ENCODE measurements at places on chromosomes 2 and 18.

- DNase-seq: no peak
- H3K27ac ChIP-seq: no peak overlapping the region
- no peaks in the 10 kb centered on the region for H3K27me3 ChIP-seq
Measured at GRCh38 chr2:25491966-25492532, 150.3 kb upstream of the DNMT3A start.

- H3K27me3 ChIP-seq: no peaks in the 10 kb centered on the region
- no peak overlapping the region for H3K4me3 ChIP-seq
- no peaks in the 10 kb centered on the region for H3K36me3 ChIP-seq
- peak overlapping the region; percentile 16 for H3K27ac ChIP-seq
- DNase-seq: no peak
- H3K4me1 ChIP-seq: peaks cover 6% of the 10 kb centered on the region
Measured at GRCh38 chr18:35190948-35191697, 49.7 kb upstream of the ZNF397 start.

GRCh38 chr2:65016789-65017188 lies 27.6 kb downstream of the SLC1A4 start:
- no peak overlapping the region for H3K27ac ChIP-seq
- H3K4me1 ChIP-seq: peaks cover 32% of the 10 kb centered on the region
- no peak overlapping the region for H3K4me3 ChIP-seq

DNA sequence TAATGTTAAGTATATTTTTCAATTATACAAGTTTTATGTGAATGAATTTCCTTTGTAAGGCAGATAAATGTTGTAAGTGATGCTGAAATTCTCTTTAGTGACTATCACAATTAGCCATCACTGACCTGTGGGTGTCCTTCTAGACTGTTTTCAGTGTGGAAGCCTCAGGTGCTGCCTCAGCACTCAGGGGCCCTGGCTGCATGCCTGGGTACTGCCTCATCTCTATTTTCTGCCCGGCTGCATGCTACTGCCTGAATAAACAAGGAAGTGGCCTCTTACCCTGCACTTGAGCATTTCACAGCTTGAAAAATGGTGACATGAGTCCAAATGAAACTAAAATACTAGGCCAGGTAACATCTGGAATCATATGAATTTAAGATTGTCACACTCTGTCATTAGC lies 787.6 kb upstream of the SALL3 start:
- no peaks in the 10 kb centered on the region for H3K27me3 ChIP-seq
- H3K4me1 ChIP-seq: no peaks in the 10 kb centered on the region
- no peak for DNase-seq
- no peaks in the 10 kb centered on the region for H3K36me3 ChIP-seq

DNA sequence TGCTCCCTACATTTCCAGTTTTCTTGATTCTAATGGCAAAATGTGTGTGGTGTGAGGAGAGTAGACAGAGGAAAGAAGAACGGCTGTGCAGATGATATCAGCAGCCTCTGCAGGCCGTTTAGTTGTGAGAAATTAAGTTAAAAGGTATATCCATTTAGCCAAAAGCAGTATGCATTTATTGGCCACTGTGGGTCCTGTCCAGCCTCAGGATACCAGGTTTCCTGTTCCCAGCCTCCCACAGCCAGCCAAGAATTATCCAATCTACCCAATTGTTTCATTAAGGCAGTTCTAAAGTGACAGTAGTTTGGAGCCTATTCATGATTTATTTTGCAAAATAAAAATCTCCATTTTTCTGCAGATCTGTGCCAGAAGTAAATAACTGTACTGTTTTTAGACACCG lies 107.5 kb downstream of the TMEM18 start:
- H3K36me3 ChIP-seq: peaks cover 1% of the 10 kb centered on the region
- no peak for DNase-seq
- no peak overlapping the region for H3K4me3 ChIP-seq
- H3K4me1 ChIP-seq: no peaks in the 10 kb centered on the region
- H3K27me3 ChIP-seq: peaks cover 22% of the 10 kb centered on the region
- no peak overlapping the region for H3K27ac ChIP-seq

DNA sequence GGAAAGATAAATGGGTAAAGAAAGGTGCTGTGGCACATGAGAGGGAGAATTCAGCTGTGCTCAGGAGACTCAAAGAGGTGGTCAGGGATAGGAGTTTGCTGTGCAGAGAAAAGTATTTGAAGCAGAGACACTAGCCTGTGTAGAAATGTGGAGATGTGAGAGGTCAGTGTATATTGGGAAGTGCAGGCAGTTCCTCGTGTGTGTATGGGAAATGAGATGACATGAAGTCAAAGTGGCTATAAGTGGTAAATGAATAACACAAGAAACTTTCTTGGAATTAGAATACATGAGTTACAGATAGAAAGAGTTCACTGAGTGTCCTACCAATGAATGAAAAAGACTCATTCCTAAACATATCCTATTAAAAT lies 11.6 kb downstream of the MAP3K20 start:
- no peak overlapping the region for H3K27ac ChIP-seq
- peaks cover 7% of the 10 kb centered on the region for H3K36me3 ChIP-seq
- H3K27me3 ChIP-seq: no peaks in the 10 kb centered on the region
- peaks cover 1% of the 10 kb centered on the region for H3K4me1 ChIP-seq
- H3K4me3 ChIP-seq: no peak overlapping the region

- H3K36me3 ChIP-seq: peaks cover 7% of the 10 kb centered on the region
- H3K4me1 ChIP-seq: peaks cover 26% of the 10 kb centered on the region
- H3K27ac ChIP-seq: no peak overlapping the region
- H3K27me3 ChIP-seq: no peaks in the 10 kb centered on the region
- no peak for DNase-seq
Measured at GRCh38 chr2:175152242-175152641, 15.8 kb downstream of the ATF2 start.

GRCh38 chr2:162732946-162733698 lies 105.4 kb downstream of the KCNH7 start:
- no peak overlapping the region for H3K4me3 ChIP-seq
- H3K27ac ChIP-seq: no peak overlapping the region
- H3K4me1 ChIP-seq: no peaks in the 10 kb centered on the region
- no peak for DNase-seq
- H3K36me3 ChIP-seq: no peaks in the 10 kb centered on the region

GRCh38 chr2:175854129-175854528 lies 147.9 kb downstream of the LNPK start:
- H3K27ac ChIP-seq: no peak overlapping the region
- no peaks in the 10 kb centered on the region for H3K4me1 ChIP-seq

DNA sequence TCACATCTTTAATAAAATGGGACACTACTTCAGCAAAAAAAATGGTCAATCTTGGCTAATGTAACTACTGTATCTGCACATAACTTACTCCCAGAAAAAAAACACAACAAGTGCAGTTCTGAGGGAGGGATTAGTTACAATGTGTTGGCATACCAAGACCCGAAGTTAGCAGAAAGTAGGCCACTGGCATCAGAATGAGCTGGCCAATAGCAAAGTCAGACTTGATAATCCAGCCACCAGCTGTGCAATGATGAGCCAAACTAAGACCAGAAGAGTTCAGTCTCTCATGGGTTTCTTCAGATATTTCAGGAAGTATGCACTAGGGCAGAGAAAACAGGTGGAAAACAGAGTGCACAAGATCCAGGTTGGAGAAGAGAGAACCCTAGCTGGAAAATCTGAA lies 65.3 kb downstream of the OLA1 start:
- H3K4me3 ChIP-seq: no peak overlapping the region
- peaks cover 22% of the 10 kb centered on the region for H3K36me3 ChIP-seq
- H3K27me3 ChIP-seq: no peaks in the 10 kb centered on the region
- DNase-seq: no peak
- peaks cover 17% of the 10 kb centered on the region for H3K4me1 ChIP-seq
- no peak overlapping the region for H3K27ac ChIP-seq

DNA sequence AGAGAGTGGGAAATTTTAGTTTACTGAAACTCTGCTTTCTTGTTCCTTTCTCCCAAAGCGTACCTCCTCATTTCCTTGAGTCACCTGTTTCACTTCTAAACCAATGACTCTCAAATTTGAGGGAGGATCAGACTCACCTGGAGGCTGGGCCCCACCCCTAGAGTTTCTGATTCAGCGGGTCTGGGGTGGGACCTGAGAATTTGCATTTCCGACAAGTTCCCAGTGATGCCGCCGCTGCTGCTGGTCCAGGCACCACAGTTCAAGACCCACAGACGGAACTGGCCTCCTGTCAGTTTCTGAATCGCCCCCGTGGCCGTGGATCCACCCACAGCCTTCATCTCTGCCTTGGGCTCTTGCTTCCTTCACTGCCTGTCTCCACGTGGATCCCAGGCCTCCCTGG lies 44.9 kb upstream of the PELI1 start:
- H3K27me3 ChIP-seq: no peaks in the 10 kb centered on the region
- H3K36me3 ChIP-seq: peaks cover 2% of the 10 kb centered on the region
- H3K4me3 ChIP-seq: no peak overlapping the region
- no peak overlapping the region for H3K27ac ChIP-seq

- H3K27me3 ChIP-seq: peaks cover 15% of the 10 kb centered on the region
- no peaks in the 10 kb centered on the region for H3K36me3 ChIP-seq
- H3K4me1 ChIP-seq: peaks cover 8% of the 10 kb centered on the region
- no peak for DNase-seq
- H3K4me3 ChIP-seq: no peak overlapping the region
- no peak overlapping the region for H3K27ac ChIP-seq
Measured at GRCh38 chr18:63098018-63098981, 221.3 kb downstream of the BCL2 start.

- no peaks in the 10 kb centered on the region for H3K4me1 ChIP-seq
- H3K27ac ChIP-seq: no peak overlapping the region
- no peak overlapping the region for H3K4me3 ChIP-seq
- peaks cover 3% of the 10 kb centered on the region for H3K27me3 ChIP-seq
Measured at GRCh38 chr2:118611691-118612090, 235.8 kb downstream of the EN1 start.

DNA sequence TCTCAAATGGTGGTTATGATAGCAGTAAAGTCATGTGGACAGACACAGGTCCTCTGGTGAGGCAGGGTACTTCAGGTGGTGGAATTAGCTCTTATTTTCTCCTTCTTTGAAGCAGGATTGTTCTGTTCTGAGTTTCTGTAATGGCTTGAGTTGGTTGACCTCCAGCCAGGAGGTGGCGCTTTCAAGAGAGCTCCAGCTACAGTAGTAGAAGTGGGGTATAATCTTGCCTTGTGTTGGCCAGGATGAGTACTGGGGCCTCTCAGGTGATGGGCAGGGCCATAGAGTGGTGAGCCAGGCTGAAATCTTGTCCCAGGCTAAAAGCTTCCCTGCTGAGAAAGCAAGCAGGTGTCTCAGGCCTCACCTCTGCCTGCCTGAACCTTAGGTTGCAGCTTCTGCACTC lies 52.5 kb upstream of the CSRNP3 start:
- no peak overlapping the region for H3K4me3 ChIP-seq
- DNase-seq: no peak
- H3K27ac ChIP-seq: no peak overlapping the region
- peaks cover 23% of the 10 kb centered on the region for H3K27me3 ChIP-seq
- no peaks in the 10 kb centered on the region for H3K4me1 ChIP-seq

- peak overlapping the region; percentile 24 for H3K27ac ChIP-seq
- no peaks in the 10 kb centered on the region for H3K27me3 ChIP-seq
- H3K4me3 ChIP-seq: no peak overlapping the region
- no peak for DNase-seq
- no peaks in the 10 kb centered on the region for H3K36me3 ChIP-seq
- peaks cover 4% of the 10 kb centered on the region for H3K4me1 ChIP-seq
Measured at GRCh38 chr2:120209427-120210269, 13.6 kb downstream of the TMEM185B start.
